ENCODE measurements at places on chromosomes 11 and 22. TPM values are rescaled to one million over a fixed set of nuclear protein-coding genes. Genes with fewer than 3 reads are reported as not detected.

The LUZP2 gene
- total RNA-seq = 1.5 TPM

The OR8G1 gene
- not detected for total RNA-seq

The GLYAT gene
- total RNA-seq = not detected

The C1QTNF5 gene
- not detected for total RNA-seq

The NUDT8 gene
- total RNA-seq = not detected

The CAVIN3 gene
- total RNA-seq = 168 TPM

The MS4A15 gene
- total RNA-seq = not detected
